ENCODE measurements at places on chromosomes 5 and 9. TPM values are rescaled to one million over a fixed set of nuclear protein-coding genes. Genes with fewer than 3 reads are reported as not detected.

The MED10 gene
- total RNA-seq = 7.3 TPM

The SAXO1 gene
- total RNA-seq = under 0.01 TPM

The LCN12 gene
- total RNA-seq = 5.2 TPM

The FAM81B gene
- not detected for total RNA-seq

The EQTN gene
- 0.08 TPM for total RNA-seq
